ENCODE measurements at places on chromosomes 12 and 14. TPM values are rescaled to one million over a fixed set of nuclear protein-coding genes. Genes with fewer than 3 reads are reported as not detected.

The ASB2 gene
- total RNA-seq, result 0.16 TPM

The TEX22 gene
- 0.36 TPM for total RNA-seq

The NTS gene
- not detected for total RNA-seq

The NKX2-1 gene
- not detected for total RNA-seq

The RPL10L gene
- not detected for total RNA-seq

The UBR7 gene
- 15.1 TPM for total RNA-seq

The KRT79 gene
- not detected for total RNA-seq

The OR6C2 gene
- not detected for total RNA-seq

The TMPRSS12 gene
- not detected for total RNA-seq

The GPX2 gene
- not detected for total RNA-seq

The MAPK1IP1L gene
- total RNA-seq, result 50.5 TPM

The ATP2A2 gene
- total RNA-seq, result 502 TPM

The DENND5B gene
- 18.3 TPM for total RNA-seq

The OR4E2 gene
- not detected for total RNA-seq

The COCH gene
- 0.36 TPM for total RNA-seq

Data from hair follicle dermal papilla cell (primary cell).